ENCODE measurements at places on chromosomes 2 and 18. TPM values are rescaled to one million over a fixed set of nuclear protein-coding genes. Genes with fewer than 3 reads are reported as not detected.
A peak's percentile ranks its signal among the peaks of the same experiment; 100 is the strongest.

Gene ABCG8
- total RNA-seq: not detected

Gene KCNK3
- not detected for total RNA-seq

Gene TWIST2
- total RNA-seq: 9.4 TPM

Gene LINC00305
- total RNA-seq: not detected

Gene CYTIP
- total RNA-seq: 1.4 TPM

Gene EPB41L3
- 0.88 TPM for total RNA-seq

Gene IL36G
- total RNA-seq: not detected

Gene COL4A3
- not detected for total RNA-seq

Gene NAGK
- total RNA-seq: 57.2 TPM

- H3K4me3 ChIP-seq: no peak overlapping the region
- no peaks in the 10 kb centered on the region for H3K27me3 ChIP-seq
- H3K36me3 ChIP-seq: no peaks in the 10 kb centered on the region
- no peak overlapping the region for H3K27ac ChIP-seq
- no peaks in the 10 kb centered on the region for H3K4me1 ChIP-seq
These were observed 60.6 kb downstream of the ITGA4 start for GRCh38 chr2:181517685-181518301.

DNA sequence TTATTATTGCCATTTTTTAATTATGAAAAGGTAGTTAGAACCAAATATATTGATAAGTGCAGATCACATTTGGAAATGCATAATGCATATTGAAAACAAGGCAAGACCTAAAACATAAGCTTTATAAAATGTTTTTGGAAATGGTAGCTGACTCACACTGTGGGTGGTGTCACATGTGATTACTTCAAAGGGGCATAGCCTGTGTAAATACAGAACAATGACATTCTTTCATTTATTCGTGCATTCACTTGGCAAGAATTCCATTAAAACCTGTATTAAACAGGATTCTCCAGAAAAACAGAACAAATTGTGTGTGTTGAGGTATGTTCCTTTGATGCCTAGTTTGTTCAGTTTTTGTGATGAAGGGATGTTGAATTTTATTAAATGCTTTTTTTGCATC lies 427.3 kb upstream of the ST6GAL2 start:
- H3K27me3 ChIP-seq: no peaks in the 10 kb centered on the region
- H3K27ac ChIP-seq: no peak overlapping the region
- DNase-seq: no peak
- H3K4me1 ChIP-seq: no peaks in the 10 kb centered on the region
- no peak overlapping the region for H3K4me3 ChIP-seq
- no peaks in the 10 kb centered on the region for H3K36me3 ChIP-seq

- H3K4me1 ChIP-seq: peaks cover 10% of the 10 kb centered on the region
- no peaks in the 10 kb centered on the region for H3K27me3 ChIP-seq
- DNase-seq: no peak
These were observed 56.4 kb upstream of the RBM44 start for GRCh38 chr2:237742191-237742590.

DNA sequence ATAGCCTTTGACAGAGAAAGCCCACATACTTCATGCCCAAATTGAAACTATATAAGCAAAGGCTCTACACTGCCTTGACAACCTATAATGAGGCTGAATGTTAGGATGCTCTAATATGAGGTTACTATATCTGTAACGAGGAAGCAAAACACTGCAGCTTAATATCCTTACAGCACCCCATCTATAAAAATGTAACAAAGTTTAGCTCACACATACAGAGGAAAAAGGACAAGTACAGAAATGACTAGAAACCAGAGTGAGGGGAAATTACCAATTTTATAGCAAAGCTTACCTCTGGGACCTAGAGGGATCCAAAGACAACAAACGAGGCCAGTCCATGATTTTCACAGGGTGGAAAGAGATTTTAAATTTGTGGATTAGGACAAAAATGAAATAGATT lies 138.5 kb downstream of the COL4A4 start:
- H3K4me3 ChIP-seq: no peak overlapping the region
- no peaks in the 10 kb centered on the region for H3K36me3 ChIP-seq
- no peaks in the 10 kb centered on the region for H3K4me1 ChIP-seq

- H3K27me3 ChIP-seq: no peaks in the 10 kb centered on the region
- no peak overlapping the region for H3K4me3 ChIP-seq
- H3K36me3 ChIP-seq: no peaks in the 10 kb centered on the region
- no peak overlapping the region for H3K27ac ChIP-seq
- H3K4me1 ChIP-seq: no peaks in the 10 kb centered on the region
- DNase-seq: peak; percentile 5
These were observed 78.5 kb upstream of the CAB39 start for GRCh38 chr2:230634146-230634545.
